Renal cortical epithelial cell (primary cell): ENCODE measurements at places on chromosomes 6 and 20. TPM values are rescaled to one million over a fixed set of nuclear protein-coding genes. Genes with fewer than 3 reads are reported as not detected.

Gene AIF1
- not detected in 2 replicates for total RNA-seq

Gene PPIL6
- 0.17 and 13.3 TPM in 2 replicates for total RNA-seq

Gene SMOC2
- 0.10 and 0.35 TPM in 2 replicates for total RNA-seq

Gene RNF39
- total RNA-seq, result 0.05 TPM in 1 of 2 replicates, not detected in the other

Gene RAET1L
- total RNA-seq, result 0.99 and 3.1 TPM in 2 replicates

Gene SLC52A3
- 1.6 and 1.9 TPM in 2 replicates for total RNA-seq

Gene DNAH8
- under 0.01 TPM in 1 of 2 replicates, not detected in the other for total RNA-seq

Gene PRND
- total RNA-seq, result not detected in 2 replicates

Gene EYS
- total RNA-seq, result 0.10 and 0.87 TPM in 2 replicates

Gene OGFR
- 35.3 and 45.8 TPM in 2 replicates for total RNA-seq

Gene EDN1
- 77.8 and 82.5 TPM in 2 replicates for total RNA-seq

Gene FILIP1
- 0.17 and 1.5 TPM in 2 replicates for total RNA-seq
